ENCODE measurements at places on chromosomes 11 and 22.

GRCh38 chr11:8252388-8252787 is 11.3 kb downstream of the LMO1 start:
- no peak for DNase-seq

DNA sequence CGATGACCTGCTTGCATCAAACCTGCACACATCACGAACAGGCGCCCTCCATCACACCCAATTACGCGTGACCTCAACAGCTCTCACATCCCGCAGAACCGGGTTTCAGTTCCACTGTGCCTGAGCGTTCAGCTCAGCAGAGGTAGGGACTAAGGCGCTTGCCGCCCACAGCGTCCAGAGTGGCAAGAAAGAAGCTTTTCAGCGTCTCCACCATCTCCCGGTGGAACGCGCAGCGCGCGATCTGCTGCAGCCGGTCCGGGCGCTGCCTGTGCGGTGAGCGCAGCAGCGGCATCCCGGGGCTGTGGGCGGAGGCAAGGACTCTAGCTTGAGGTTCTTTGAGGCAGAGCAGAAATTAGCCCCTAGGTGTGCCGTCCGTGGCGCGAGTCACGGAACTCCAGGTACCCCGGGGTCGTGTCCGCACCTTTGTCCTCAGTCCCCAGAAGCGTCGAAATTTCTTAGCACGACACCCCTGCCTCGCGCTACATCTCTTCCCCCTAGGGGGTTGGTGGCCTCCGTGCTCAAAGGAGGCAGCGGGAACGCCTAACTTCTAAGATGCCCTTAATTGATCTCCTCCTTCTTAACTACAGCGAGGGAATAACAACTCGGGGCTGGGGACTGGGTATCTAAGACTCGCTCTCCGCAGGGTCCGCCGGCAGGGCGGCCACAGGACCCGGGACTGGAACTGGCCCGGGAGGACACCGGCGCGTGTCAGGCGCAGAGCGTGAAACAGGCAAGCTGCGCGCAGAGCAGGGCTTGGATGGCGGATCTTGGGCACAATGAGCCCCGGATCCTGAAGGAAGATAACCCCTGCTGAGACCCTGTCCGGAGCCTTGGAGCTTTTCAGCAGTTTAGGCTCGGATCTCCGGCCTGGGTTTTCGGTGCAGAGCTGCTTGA is 1.7 kb upstream of the CALCA start:
- no peak for DNase-seq

- DNase-seq = peak; percentile 75
These were observed 180.9 kb downstream of the KIF18A start for GRCh38 chr11:27926981-27927481.

- no peak for DNase-seq
These were observed 70.4 kb downstream of the CELSR1 start for GRCh38 chr22:46467006-46467405.

DNA sequence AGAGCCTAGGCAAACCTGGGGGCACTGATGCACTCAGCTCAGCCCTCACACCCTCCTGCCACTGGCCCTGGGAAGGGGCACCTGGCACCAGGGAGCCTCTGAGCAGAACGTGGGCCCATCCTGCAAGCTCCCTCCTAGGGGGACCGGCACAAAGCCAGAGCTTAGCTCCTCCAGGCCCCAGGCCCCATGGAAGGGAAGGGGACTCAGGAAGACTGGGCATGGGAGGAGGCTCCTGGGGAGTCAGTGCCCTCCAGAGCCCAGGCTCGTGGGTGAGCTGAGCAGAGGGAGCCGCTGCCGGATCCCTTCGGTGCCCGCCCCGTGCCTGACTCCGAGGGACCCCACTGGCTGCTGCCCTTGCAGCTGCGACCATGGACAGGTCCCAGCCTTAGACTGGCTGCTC is 28.5 kb downstream of the ADA2 start:
- DNase-seq = no peak

- no peak for DNase-seq
These were observed 21.9 kb downstream of the RELT start for GRCh38 chr11:73398132-73398526.

- DNase-seq = no peak
These were observed 6.0 kb upstream of the CD248 start for GRCh38 chr11:66322732-66323427.

GRCh38 chr22:30968015-30968923 is at the start of gene MORC2:
Gene MORC2 (minus strand): TSS chr22:30968774. CDS start chr22:30967889, 885 bp downstream.
- DNase-seq = no peak

- DNase-seq = no peak
These were observed 769.8 kb downstream of the METTL15 start for GRCh38 chr11:28878025-28878424.

- no peak for DNase-seq
These were observed 9.0 kb upstream of the PLAAT2 start for GRCh38 chr11:63572026-63572688.

DNA sequence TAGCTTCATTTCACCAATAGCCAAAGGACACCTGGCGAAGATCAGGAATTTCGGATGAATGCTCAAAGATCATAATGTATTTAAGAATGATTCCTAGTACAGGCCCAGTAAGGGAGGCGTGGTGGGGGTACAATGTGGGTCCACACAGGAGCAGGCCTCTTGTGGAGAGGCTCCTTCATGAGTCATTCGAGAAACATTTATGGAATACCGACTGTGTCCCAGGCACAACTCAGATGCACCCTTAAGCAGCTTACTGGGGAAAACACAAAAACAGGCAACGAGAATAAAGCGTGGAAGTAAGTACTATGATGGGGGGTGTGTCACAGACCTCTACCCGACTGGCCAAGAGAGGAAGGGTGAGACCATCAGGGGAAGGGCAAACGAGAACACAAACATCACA is 44.5 kb downstream of the SMCO4 start:
- DNase-seq = no peak

Data from amniotic stem cell (primary cell).